Activated naive CD8-positive, alpha-beta T cell treated with anti-CD3 and anti-CD28 coated beads for 36 hours (primary cell): ENCODE measurements at places on chromosomes 7 and 10.

GRCh38 chr10:71694039-71694501 lies 25.5 kb downstream of the C10orf105 start:
- no peak overlapping the region for H3K27ac ChIP-seq
- DNase-seq = no peak
- H3K4me3 ChIP-seq = peak overlapping the region; percentile 47

GRCh38 chr10:126130271-126130710 lies 233.9 kb downstream of the FANK1 start:
- H3K4me1 ChIP-seq = no peaks in the 10 kb centered on the region
- no peak for DNase-seq
- H3K36me3 ChIP-seq = no peaks in the 10 kb centered on the region
- H3K27ac ChIP-seq = no peak overlapping the region
- no peak overlapping the region for H3K4me3 ChIP-seq

- no peak for DNase-seq
- H3K27me3 ChIP-seq = peaks cover 17% of the 10 kb centered on the region
- peaks cover 1% of the 10 kb centered on the region for H3K36me3 ChIP-seq
- H3K4me3 ChIP-seq = no peak overlapping the region
- no peak overlapping the region for H3K27ac ChIP-seq
Observed at GRCh38 chr7:23024454-23024853, 10.5 kb upstream of the HYCC1 start.

- H3K4me3 ChIP-seq = no peak overlapping the region
- DNase-seq = no peak
- H3K27ac ChIP-seq = peak overlapping the region; percentile 86
- peaks cover 35% of the 10 kb centered on the region for H3K4me1 ChIP-seq
- H3K36me3 ChIP-seq = peaks cover 16% of the 10 kb centered on the region
Observed at GRCh38 chr10:32376097-32376496, 29.1 kb upstream of the EPC1 start.

DNA sequence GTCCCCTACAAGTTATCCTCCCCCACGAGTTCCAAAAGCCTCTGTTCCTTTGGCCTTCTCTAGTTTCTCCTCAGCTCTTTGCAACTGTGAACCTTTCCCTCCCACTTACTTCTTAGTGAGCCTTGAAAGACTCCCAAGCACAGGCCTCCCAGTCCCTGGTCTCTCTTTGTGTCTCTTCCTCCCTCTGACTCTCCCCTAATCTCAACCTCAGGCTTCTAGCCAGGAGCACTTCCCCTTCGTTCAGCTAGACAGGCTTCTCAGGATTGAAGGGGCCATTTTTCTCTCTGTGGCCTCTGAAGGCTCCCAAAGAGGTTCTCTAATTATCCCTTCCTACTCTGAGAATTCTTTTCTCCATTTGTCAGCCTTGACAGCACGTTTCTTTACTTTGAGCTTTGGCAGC lies 50.2 kb upstream of the PHYHIPL start:
- H3K4me1 ChIP-seq = no peaks in the 10 kb centered on the region
- H3K4me3 ChIP-seq = no peak overlapping the region
- H3K27ac ChIP-seq = no peak overlapping the region
- no peaks in the 10 kb centered on the region for H3K36me3 ChIP-seq
- no peaks in the 10 kb centered on the region for H3K27me3 ChIP-seq

- no peaks in the 10 kb centered on the region for H3K27me3 ChIP-seq
- no peak overlapping the region for H3K27ac ChIP-seq
- no peak overlapping the region for H3K4me3 ChIP-seq
- H3K36me3 ChIP-seq = no peaks in the 10 kb centered on the region
Observed at GRCh38 chr10:70272925-70273316, 10.9 kb downstream of the NPFFR1 start.

DNA sequence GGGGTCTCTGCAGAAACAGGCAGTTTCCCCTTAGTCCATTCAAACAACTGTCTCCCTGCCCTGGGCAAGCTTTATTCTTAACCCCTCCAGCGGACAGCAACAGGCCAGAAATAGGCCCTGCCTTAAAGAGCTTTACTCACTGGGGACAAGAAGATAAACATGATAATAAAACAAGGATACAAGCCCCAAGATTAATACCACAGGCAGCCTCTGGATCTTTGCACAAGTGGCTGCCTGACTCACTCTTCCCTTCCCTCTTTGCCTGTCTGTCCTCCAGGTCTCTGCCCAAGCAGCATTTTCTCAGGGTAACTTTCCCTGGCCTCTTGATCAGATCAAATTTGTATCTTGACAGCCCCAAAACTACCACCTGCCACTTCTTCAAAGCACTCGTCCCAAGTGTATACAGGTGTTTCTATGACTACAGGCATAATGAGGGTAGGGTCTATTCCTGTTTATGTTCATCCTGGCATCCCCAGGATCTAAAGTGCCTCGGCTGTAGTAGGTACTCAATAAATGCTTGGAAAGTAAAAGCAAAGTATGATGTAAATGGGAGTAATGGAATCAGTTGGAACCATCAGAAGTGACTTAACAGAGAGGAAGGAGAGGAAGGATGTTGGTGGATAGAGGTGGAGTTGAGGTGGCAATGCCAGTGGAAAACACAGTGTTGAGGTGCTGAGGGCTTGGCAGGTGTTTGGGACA lies 7.0 kb upstream of the CAMK2G start:
- H3K4me1 ChIP-seq = peaks cover 38% of the 10 kb centered on the region
- no peak overlapping the region for H3K27ac ChIP-seq
- H3K27me3 ChIP-seq = peaks cover 3% of the 10 kb centered on the region
- no peak overlapping the region for H3K4me3 ChIP-seq
- DNase-seq = no peak

GRCh38 chr10:33509231-33509831 lies 174.9 kb upstream of the NRP1 start:
- H3K27ac ChIP-seq = no peak overlapping the region
- H3K36me3 ChIP-seq = no peaks in the 10 kb centered on the region
- H3K4me1 ChIP-seq = peaks cover 7% of the 10 kb centered on the region
- peaks cover 15% of the 10 kb centered on the region for H3K27me3 ChIP-seq

GRCh38 chr10:132684164-132684891 lies 101.6 kb downstream of the NKX6-2 start:
- no peaks in the 10 kb centered on the region for H3K27me3 ChIP-seq
- H3K4me3 ChIP-seq = no peak overlapping the region
- H3K4me1 ChIP-seq = peaks cover 26% of the 10 kb centered on the region
- DNase-seq = peak; percentile 25
- peak overlapping the region; percentile 77 for H3K27ac ChIP-seq

DNA sequence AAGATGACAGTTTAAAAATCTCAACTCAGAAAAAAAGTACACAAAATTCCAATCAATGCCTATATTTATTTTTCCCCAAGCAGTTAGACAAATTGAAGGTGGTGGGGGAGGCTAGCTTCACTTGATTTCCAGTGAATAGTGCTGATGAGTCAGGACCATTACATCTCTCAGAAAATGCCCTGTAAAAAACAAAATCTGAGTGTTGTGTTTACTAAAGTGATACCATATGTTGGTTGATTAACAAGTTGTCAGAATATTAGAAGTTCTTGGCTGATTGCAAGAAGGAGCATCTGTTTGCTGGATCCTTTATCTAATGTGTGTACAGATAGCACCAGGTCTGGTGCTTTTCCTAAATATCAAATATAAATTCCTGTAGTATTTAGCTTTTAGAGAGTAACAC lies 31.3 kb upstream of the KIAA1217 start:
- no peaks in the 10 kb centered on the region for H3K36me3 ChIP-seq
- no peak overlapping the region for H3K4me3 ChIP-seq
- H3K4me1 ChIP-seq = no peaks in the 10 kb centered on the region
- DNase-seq = no peak

GRCh38 chr7:151490456-151491105 lies 29.1 kb downstream of the RHEB start:
- H3K27ac ChIP-seq = no peak overlapping the region
- no peak for DNase-seq
- peaks cover 23% of the 10 kb centered on the region for H3K36me3 ChIP-seq

- H3K36me3 ChIP-seq = peaks cover 14% of the 10 kb centered on the region
- DNase-seq = no peak
- H3K27me3 ChIP-seq = no peaks in the 10 kb centered on the region
Observed at GRCh38 chr10:73205081-73205480, 37.2 kb downstream of the FAM149B1 start.

GRCh38 chr10:102776779-102777456 lies 33.2 kb downstream of the WBP1L start:
- H3K36me3 ChIP-seq = peaks cover 5% of the 10 kb centered on the region
- H3K4me1 ChIP-seq = peaks cover 73% of the 10 kb centered on the region
- H3K4me3 ChIP-seq = peak overlapping the region; percentile 25

- no peaks in the 10 kb centered on the region for H3K27me3 ChIP-seq
- H3K4me1 ChIP-seq = peaks cover 82% of the 10 kb centered on the region
- no peak for DNase-seq
- peak overlapping the region; percentile 54 for H3K4me3 ChIP-seq
- peaks cover 65% of the 10 kb centered on the region for H3K36me3 ChIP-seq
Observed at GRCh38 chr10:14562218-14563075, 212.2 kb downstream of the FAM107B start.

DNA sequence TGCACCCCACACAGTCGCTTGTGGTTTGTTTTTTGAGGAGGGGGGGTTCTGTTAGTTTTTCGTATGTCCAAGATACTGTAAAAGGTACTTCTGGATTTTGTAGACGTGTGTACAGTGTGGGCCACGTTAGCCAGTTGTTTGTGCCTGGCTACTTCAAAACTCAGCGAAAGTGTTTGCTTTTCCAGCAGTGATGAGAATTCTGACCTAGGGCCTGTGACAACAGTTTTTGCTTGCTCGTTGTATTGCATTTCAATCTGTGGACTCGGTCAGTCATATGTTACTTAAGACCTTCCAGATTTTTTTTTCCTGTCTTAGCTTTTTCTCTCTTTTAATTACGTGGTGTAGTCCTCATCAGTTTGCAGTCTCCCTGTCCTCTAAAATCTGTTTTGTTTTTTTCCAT lies 338.9 kb upstream of the GALNT17 start:
- H3K4me1 ChIP-seq = no peaks in the 10 kb centered on the region
- H3K27me3 ChIP-seq = no peaks in the 10 kb centered on the region
- no peak overlapping the region for H3K4me3 ChIP-seq
- DNase-seq = no peak

DNA sequence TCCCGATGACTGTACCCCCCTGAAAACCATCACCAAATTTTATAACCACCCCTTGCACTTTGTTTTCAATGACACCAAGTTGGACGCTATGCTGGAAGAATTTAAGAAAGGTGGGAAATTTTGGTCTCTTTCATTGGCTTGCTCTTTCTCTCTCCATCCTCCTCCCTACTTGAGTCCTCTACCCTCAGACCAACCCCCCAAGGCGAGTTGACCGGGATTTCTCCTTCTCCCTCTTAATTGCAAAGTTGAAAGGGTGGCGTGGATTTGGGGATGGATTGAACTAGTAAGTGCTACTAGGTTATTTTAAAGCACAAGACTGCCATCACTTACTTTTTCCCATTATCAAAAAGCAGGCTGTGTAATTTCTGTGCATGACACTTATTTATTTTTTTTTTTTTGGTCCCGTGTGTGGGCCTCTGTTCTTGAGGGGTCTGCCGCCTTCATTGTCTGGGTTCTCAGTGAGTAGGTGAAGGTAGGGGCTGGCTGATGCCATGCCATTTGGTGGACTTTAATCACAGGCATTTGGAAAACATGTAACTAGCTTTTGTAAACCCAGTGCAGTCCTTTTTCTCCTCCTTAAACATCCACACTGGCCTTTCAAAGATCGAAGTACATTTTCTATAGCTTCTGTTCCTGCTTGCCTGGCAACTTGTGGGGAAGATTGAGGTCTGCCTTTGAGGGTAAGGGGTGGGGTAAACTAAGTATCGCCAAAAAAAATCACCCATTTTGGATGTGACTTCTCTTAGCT lies 2.1 kb downstream of the CNNM2 start:
- H3K4me3 ChIP-seq = peak overlapping the region; percentile 89
- peaks cover 9% of the 10 kb centered on the region for H3K36me3 ChIP-seq
- H3K27me3 ChIP-seq = peaks cover 6% of the 10 kb centered on the region
- H3K4me1 ChIP-seq = peaks cover 61% of the 10 kb centered on the region
- H3K27ac ChIP-seq = no peak overlapping the region

- no peak for DNase-seq
- no peak overlapping the region for H3K27ac ChIP-seq
- H3K27me3 ChIP-seq = no peaks in the 10 kb centered on the region
- H3K4me1 ChIP-seq = no peaks in the 10 kb centered on the region
Observed at GRCh38 chr7:49583440-49583839, 190.0 kb upstream of the VWC2 start.

DNA sequence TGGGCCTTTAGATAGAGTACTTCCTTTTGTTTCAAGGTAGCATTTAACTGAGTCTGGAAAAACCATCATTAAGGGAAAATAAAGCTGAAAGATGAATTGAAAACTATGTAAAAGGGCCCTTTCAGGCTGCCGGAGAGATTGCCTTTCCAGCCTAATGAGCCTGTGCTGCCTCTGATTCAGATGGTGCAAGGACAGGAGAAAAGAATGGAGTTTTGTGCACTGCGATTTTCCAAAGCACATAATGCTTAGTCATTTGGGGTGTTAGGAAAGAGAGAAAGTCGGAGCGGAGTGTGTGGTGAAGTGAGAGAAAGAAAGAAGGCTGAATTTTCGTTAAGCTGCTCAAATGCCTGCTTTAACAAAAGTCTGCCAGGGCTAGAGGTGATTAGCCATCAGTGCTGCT lies 259.7 kb downstream of the PAXIP1 start:
- no peak overlapping the region for H3K27ac ChIP-seq
- H3K27me3 ChIP-seq = peaks cover 12% of the 10 kb centered on the region
- H3K4me1 ChIP-seq = peaks cover 2% of the 10 kb centered on the region
- H3K4me3 ChIP-seq = no peak overlapping the region
- no peak for DNase-seq

- H3K27me3 ChIP-seq = peaks cover 4% of the 10 kb centered on the region
- no peaks in the 10 kb centered on the region for H3K4me1 ChIP-seq
- no peak for DNase-seq
- H3K36me3 ChIP-seq = no peaks in the 10 kb centered on the region
- no peak overlapping the region for H3K27ac ChIP-seq
Observed at GRCh38 chr10:60335708-60336107, 54.0 kb downstream of the ANK3 start.

DNA sequence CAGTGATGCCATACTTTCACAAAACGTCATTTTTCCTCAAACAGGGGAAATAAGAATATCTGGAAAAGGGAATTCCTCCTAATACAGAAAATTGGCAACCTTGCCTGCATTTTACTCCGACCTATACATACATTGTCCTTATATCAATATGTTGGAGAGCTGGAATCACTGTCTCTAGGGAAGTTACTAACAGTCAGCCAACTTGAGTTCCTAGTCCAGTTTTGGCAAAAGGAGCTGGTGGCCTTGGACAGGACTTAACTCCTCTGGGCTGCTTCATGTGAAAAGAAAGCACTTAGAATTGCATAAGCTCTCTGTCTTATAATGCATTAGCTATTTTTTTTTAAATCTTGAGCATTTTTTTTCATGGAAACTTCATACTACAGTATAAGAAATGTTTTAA lies 174.2 kb upstream of the HGF start:
- H3K4me1 ChIP-seq = no peaks in the 10 kb centered on the region
- H3K36me3 ChIP-seq = no peaks in the 10 kb centered on the region
- H3K27me3 ChIP-seq = no peaks in the 10 kb centered on the region
- H3K4me3 ChIP-seq = no peak overlapping the region

DNA sequence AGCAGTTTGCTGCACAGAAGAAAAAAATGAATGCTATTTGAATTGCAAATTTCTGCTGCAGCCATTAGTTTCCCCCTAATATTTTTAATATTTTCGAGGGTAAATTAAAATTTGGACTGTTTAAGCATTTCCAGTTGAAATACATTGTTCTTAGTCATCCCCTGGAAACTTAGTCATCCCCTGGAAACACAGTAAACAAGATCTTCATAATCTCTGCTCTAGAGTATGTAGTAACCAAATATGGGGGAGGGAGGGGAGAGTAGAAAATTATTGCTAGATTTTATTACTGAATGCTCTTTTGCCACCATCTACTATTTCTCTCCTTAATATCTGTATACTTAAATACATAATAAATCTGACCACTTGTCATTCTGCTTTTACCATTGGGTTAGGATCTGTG lies 1053.3 kb downstream of the SORCS1 start:
- no peak overlapping the region for H3K4me3 ChIP-seq
- H3K27me3 ChIP-seq = no peaks in the 10 kb centered on the region
- no peak for DNase-seq
- H3K36me3 ChIP-seq = no peaks in the 10 kb centered on the region
